NCI-H2107 (cell line): ENCODE measurements at places on chromosomes 6 and 20.

DNA sequence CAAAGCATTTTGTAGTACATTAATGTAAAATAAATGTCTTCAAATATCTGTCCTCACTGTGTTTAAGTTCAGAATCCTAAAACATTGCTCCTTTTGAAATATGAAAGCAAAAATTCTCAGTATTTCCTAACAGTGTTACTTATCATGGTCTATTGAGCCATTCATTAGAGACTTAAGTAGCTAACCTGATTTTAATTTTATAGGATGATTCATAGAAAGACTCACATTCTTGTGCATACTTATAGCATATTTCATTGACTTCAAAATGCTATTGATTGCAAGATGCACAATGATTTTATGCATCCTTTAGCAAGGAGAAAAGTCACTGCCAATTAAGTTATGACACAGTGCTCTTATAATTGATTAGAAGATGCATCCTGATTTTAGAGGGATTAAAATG, 85.7 kb downstream of the HIVEP1 start:
- DNase-seq, result no peak

- no peak for DNase-seq
These were observed 478.8 kb downstream of the CD83 start for GRCh38 chr6:14596410-14596809.

- DNase-seq, result no peak
These were observed 33.6 kb downstream of the KCNB1 start for GRCh38 chr20:49448917-49449316.

GRCh38 chr6:121430514-121431460, 4.7 kb upstream of the GJA1 start:
- DNase-seq, result no peak

- no peak for DNase-seq
These were observed 178.9 kb downstream of the SOX4 start for GRCh38 chr6:21772477-21772876.

- DNase-seq, result no peak
These were observed 618 bp downstream of the RTN4IP1 start for GRCh38 chr6:106628658-106629102.

- DNase-seq, result no peak
These were observed 139.3 kb downstream of the CD164 start for GRCh38 chr6:109242925-109243324.

DNA sequence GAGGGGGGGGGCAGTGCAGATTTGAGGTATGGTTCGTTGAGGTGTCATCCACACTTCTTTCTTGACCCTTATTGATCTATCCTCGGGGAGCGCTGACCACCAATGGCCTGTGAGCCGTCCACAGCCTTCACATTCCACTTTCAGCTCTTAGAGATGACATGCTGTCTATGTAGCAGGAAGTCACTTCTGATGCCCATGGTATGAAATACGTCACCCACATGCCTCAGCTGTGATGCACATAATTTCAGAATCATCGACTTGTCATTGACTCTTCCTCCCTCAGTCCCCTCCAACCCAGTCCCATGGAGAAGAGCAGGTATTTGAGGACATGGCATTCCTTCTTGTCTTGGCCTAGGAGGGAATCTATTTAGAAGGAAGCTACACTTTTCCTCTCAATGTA, 4.7 kb upstream of the ADGRF5 start:
- DNase-seq, result no peak

DNA sequence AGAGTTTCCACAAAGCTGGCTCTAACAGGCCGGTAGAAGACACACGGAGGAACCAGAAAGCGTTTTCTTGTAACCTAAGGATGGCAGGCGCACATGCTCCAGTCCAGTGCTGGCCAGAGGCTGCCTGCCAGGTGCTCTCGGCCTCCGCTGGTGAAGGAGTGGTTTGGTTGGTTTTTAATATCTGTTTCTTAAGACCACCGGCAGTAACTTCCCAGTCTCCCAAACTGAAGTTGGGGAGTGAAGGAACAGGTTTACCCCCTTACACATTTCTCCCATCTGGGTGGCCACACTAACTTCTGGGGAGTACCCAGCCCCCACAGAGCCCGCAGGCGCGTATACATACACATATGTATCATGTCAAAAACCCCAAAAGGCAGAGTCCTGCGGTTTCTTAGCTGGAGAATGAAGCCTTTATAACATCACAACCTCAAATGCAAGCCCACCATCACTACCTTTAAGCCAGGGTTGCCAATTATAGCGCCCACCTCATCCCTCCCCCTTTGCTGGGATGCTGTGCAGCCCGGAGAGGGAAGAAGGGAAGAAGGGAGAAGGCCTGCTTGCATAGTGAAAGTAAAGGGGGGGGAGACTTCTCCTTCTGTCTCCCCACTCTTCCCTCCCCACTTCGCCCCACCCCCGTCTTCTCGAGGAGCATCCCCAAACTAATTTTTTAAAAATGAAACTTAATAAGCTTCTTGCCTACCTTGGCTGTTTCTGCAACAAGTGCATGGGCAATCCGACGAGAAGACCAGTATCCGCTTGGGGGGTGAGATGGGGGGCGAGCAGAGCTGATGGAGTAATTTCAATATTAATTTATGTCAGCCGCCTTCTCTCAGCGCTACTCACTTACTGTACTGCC, 1.0 kb downstream of the TRERF1 start:
- no peak for DNase-seq

DNA sequence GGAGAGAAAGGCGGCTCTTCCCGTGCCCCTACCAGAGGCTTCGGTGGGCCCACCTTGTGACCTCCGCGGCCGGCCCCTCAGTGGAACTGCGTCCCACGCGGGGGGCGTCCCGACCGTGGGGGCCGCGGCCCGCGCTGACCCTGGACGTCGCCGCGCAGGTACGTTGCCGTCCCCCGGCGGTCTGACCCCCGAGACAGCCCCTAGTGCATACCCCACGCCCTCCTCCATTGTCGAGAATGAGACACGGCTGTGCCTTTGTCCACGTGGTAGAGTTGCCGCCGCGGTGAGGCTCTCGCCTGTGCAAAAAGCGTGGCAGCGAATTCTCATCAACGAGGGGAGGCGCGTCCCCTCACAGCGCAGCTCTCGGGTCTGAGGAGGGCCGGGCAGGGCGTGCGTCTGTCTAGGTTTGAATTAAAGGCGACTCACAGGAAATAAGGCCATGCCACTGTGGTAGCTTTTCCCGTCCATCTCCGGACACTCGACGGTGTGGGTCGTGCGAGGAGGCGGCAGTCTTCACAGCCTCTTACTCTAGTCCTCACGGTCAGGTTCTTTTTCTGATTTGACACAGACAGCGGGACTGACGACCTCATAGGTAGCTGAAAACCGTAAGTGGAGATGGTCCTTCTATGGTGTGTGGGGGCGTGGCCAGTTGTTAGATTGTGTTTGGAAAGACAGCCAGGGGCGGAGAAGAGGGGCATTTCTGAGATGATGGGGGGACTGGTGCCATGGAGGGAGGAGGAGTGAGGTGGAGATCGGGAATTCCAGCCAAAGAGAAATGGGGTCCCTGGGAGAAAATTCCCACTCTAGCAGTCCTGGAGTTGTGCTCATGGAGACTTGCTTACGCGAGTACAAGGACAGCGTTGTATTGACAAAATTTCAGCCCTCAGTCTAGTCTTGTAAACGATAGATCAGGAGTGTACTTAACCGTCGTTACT, 580 bp downstream of the NXT1 start:
- DNase-seq, result no peak

GRCh38 chr6:89302195-89302770, 12.8 kb downstream of the GABRR2 start:
- no peak for DNase-seq

DNA sequence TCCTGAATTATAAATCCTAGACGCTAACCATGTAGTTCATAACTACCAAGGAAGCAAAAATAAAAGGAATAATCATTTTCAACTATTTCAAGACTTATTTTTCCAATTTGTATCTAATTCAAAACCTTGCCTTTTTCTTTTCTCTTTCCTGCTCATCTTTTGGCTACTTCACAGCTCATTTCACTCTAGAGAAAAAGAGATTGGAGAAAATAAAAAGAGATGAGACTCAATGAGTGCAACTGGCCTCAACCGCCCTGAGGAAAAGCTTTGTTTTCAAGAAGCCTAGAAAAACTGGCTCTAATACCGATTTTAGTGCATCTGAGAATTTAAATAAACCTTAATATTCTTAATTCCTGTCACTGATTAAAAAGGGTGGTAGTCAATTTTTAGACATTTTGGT, 36.4 kb downstream of the IPCEF1 start:
- DNase-seq, result no peak

DNA sequence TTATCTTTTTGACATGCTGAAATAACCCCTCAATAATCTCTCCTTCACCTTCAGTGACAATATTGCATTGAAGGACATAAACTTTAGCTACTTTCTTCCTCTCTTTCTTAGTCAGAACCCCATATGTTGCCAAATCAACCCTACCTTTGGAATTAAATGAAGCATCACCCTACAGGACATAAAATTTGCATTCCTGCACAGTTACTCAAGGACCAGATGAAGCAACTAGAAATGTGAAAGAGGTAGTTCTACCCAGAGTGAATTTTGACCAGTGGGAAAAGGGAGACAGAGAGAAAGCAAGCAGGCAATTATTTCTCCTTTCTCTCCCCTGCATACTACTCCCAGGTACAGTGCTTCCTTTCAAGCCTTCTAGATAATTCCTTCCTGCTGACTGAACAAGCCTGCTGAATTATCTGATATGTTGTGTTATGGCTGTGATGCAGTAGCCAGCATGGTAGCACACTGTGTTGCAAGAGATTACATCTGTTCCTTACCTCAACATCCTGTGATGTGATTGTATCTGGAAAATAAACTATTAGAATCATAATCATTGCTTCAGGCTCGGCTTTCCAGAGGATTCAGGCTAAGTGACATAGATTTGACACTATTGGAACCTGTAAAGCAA, 16.6 kb downstream of the TENT5A start:
- no peak for DNase-seq

- no peak for DNase-seq
These were observed 34.2 kb downstream of the PIM1 start for GRCh38 chr6:37204014-37204751.

GRCh38 chr6:160069459-160069858, 52.2 kb upstream of the SLC22A1 start:
- DNase-seq, result no peak

DNA sequence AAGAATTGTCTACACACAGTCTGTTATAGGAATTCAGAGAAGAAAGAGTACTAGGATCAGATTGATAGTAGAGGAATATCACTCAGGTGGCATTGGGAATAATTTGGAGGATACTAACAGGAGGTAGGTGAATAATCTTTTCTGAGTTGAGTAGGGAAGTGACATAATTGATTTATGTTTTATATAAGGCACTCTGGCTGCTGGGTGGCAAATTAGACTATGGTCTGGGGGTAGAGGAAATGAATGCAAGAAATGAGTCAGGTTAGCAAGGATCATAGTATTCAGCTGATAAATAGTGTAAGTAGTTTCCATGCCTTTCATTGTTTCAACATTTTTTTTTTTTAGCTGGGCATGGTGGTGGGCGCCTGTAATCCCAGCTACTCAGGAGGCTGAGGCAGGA, 113.3 kb downstream of the CDKAL1 start:
- no peak for DNase-seq

- no peak for DNase-seq
These were observed 56.3 kb downstream of the THEMIS start for GRCh38 chr6:127844529-127844928.

DNA sequence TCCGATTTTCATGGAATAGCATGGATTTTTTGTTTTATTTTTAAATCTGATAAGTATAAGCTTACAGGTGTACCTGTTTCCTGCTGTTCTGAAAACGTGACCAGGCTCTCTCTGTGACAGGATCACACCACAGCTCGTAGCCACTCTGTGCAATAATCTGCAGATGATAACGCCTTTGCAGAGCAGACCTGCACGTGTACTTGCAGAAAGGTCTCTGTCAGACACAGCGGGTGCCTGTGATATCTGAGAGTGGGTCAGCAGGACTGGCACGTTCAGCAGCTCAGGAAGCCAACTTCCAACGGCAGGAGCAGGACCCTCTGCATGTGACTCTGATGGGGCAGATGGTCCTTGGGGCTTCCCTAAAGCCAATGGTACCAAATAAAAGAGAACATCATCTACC, 68.6 kb upstream of the HDDC2 start:
- no peak for DNase-seq

DNA sequence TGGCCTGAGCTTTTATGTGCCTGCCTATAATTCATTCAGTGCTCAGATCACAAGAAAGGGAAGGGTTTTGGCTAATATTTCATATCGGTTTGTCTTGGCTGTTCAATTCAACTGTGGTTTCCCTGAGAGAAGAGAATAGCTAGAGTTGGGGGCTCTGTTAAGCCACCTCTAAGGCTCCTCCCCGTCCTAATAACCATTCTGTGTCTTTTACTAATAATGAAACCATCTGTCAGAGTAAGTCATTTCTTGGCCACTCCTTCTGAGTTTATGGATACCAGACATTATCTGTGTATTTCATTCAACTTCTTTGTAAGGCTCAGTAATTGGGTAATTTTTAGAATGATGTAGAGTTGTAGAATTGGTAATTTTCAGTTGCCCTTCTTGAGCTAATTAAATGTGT, 5.2 kb downstream of the STX11 start:
- no peak for DNase-seq

DNA sequence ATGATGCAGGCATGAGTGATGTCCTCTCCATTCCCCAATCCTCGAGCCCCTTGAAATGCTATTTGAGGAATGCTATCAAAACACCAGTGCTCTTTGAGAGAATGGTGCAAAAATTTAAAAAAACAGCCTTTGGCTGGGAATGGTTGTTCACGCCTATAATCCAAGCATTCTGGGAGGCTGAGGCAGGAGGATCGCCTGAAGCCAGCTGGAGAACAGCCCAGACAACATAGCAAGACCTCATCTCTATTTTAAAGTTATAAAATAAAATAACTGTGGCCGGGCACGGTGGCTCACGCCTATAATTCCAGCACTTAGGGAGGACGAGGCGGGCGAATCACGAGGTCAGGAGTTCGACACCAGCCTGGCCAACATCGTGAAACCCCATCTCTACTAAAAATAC, 4.2 kb upstream of the VARS1 start:
- no peak for DNase-seq

GRCh38 chr20:60447703-60448102, 489.5 kb downstream of the CDH26 start:
- DNase-seq, result no peak

- DNase-seq, result no peak
These were observed 6.6 kb downstream of the PPDPF start for GRCh38 chr20:63527184-63527583.

DNA sequence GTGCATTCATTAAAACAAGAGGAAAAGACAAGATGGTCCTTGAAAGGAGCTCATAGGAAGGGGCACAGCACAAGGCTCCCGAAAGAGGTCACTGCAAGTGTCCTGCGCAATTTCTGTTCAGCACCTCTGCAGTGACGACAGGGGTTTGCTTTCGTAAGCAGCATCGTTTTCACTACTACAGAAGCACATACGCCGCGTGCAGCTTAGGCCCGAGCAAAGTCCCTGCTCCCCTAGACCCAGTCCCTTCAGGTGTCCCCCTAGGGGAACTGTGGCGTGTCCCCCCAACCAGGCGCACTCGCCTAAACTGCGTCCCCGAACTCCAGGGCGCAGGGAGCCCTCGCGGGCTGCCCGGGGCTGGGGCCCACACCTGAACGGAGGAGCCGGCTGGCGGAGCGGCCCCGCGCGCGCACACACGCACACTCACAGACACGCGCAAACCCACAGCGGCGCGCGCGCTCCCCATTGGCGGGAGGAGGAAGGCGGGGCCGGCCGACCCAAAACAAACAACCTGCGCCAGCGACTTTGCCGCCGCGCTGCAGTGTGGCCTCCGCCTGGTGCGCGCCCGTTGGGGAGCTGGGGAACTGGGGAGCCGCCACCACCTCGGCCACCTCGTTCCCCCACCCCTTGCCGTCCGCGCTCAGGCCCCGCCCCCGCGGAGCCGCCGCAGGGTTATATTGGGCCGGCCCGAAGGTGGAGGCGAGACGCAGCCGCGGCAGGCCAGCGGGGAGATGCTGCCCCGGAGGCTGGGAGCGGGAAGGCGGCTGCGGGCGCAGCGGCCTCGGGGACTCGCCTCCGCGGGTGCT, at the start of gene FOXQ1:
TSS of gene FOXQ1 (plus strand) at position 699 of the 803 bp plus-strand sequence. CDS start 607 bp downstream, outside the sequence.
- no peak for DNase-seq
